ENCODE measurements at places on chromosomes 7 and 10.
A peak's percentile ranks its signal among the peaks of the same experiment; 100 is the strongest.

DNA sequence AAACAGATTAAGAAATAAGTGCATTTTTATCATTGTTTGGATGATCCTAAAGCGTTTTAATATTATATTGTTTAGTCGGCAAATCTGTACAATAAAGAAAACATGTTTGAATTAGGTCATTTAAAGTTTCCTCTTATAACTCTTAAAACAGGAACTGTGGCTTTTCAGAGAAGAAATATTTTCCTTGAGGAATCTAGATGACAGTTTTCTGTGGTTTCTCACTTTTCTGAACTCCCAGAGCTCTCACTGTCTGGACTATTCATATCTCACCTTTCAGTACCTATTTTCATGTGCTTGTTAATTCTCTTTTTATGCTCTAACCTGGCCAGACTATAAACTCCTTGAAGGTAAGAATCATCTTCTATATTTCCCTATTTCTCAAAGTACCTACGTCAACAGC lies 135.1 kb downstream of the CHN2 start:
- DNase-seq, result no peak

GRCh38 chr10:72329290-72330068 lies 25.2 kb downstream of the DNAJB12 start:
- peak; percentile 30 for DNase-seq

DNA sequence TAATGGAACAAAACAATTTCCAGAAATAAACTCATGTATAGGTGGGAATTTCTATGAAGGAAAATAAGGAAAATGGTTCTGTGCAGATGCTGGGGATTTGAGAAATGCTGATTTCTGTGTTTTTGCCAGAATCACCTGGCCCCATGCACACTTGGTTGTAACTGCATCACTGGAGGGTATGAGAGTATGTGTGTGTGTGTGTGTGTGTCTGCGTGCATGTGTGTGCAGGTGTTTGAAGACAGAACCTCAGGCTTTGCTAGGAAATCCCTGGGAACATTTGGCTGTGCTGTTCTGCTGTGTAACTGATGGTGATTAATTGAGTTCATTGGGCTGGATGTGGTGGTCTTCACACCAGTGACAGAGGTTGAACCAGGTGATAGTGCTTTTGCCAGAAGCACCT lies 141.6 kb downstream of the CAMK1D start:
- DNase-seq, result no peak

GRCh38 chr10:76404531-76404930 lies 973.1 kb downstream of the LRMDA start:
- DNase-seq, result no peak

- no peak for DNase-seq
Measured at GRCh38 chr7:50146692-50147091, 53.6 kb upstream of the ZPBP start.

DNA sequence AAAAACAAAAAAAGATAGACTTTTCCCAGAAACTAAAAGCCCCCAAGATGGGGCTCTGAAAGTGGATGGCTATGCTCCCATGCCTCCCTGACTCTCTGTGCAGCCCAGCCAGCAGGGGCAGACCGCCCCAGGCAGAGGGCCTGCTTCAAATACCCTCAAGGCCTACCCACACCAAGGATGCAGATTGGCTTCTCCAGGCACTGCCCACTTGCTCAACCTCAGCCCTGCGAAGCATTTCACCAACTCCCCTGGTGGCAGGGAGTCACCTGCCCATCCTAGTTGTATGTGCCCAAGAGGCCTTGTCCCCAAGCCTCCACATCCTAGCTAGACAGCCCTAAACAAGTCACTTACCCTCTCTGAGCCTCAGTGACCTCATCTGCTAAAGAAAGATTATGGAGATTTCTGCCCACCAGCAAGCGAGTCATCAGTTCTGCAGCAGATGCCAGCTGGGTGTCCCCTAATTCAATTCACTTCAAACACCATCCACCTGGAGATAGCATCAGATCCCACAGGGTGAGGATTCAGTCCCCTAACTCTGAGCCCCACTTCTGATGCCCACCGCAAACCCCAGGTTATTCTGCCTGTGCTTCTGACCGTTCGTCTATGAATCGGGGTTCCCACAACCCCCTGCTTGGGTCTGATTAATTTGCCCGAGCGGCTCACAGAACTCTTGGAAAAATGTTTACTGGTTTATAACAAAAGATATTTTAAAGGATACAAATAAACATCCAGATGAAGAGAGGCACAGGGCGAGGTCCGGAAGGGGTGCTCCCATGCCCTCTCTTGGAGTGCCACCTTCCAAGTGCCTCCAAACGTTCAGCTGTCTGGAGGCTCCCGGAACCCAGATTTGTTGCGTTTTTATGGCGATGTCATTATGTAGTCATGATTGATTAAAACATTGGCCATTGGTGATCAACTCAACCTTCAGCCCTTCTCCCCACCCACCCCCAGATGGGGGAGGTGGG lies 18.6 kb upstream of the ZMIZ1 start:
- DNase-seq, result no peak

GRCh38 chr7:101363196-101363733 lies 590 bp downstream of the COL26A1 start:
- DNase-seq, result no peak

DNA sequence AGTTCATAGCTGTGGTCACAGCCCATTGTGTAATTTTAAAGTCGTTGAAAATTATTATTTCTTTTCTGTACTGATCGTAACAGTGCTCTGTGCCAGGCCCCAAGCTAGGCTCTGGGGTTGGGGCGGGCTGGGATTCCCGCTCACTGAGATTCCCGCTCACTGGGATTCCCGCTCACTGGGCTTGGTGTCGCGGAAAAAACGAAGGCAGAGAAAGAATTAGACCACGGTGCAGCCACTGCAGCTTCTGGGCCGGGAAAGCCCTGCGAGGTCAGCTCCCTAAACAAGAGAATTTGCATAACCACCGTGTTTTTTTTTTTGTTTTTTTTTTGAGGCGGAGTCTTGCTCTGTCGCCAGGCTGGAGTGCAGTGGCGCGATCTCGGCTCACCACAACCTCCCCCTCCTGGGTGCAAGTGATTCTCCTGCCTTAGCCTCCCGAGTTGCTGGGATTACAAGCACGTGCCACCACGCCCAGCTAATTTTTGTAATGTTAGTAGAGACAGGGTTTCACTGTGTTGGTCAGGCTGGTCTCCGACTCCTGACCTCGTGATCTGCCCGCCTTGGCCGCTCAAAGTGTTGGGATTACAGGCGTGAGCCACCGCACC lies 31.2 kb downstream of the FOXK1 start:
- peak; percentile 73 for DNase-seq

GRCh38 chr10:14658331-14659127 lies 116.2 kb downstream of the FAM107B start:
- peak; percentile 77 for DNase-seq

DNA sequence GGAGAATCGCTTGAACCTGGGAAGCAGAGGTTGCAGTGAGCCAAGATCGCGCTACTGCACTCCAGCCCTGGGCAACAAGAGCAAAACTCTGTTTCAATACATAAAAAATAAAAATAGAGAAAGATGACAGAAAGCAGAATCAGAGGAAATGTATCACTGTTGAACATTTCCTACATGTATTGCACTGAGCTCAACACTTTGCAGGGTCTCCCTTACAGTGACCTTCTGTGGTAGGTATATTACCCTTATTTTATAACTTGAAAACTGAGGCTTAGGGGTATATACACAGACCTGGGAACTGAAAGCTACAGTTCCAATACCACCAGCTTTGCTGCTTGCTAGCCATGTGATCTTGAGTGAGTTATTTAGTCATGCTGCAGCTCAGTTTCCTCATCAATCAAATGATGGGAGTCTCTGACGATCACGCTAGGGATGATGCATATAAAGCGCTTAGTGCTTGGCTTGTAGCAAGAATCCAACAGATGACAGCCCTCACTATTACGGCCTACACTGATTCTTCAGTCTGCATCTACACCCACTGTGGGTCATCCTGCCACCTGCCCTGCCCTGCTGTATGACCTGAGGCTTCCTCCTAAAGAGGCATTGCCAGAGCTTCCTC lies 99.0 kb downstream of the PDE1C start:
- no peak for DNase-seq

DNA sequence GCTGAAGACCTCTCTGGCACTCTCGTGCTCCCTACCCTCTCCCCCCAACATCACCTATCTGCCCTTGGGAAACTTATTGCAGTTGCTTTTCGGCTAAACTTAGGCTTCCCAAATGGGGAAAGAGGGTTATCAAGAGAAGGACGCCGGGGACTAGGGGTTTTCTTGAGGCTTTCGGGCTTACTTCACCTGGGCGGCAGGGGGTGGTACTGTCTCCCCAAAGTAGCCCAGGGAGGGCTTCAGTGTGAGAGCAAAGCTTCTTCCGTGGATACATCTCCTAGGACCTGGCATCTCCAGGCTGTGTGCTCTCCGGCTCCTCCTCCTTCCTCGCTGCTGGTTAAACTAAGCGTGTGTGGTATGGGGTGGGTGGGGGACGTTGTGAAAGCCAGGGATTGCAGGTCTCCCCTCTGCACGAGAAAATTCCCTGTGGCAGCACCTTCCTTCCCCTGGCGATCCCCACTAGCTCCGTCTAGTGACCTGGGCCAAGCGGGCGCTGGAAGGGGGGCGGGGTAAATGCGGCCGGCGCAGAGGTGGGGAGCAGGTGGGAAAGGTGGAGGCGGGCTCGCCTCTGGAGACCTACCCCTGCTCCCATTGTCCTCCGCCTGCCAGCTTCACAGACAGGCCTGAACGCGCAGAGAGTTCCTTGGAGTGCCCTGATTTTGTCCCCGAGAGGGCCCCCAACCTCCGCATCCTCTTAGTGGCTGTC lies 1.1 kb downstream of the PLXDC2 start:
- peak; percentile 63 for DNase-seq

DNA sequence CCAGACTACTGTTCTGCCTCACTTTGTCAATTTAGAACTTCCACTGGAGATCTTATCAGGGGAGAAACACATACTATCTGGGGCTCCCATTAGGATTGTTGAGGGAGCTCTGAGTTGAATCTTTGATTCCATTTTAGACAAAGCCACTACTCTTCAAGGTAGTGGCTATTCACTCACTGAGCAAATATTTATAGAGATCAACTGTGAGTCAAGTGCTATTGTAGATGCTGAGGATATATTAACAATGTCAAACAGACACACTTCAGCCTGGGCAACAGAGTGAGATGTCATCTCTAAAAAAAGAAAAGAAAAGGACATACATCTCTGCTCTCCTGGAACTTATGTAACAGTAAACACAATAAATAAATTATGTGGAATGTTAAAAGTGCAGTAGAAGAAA lies 315.3 kb downstream of the PTEN start:
- DNase-seq, result no peak

DNA sequence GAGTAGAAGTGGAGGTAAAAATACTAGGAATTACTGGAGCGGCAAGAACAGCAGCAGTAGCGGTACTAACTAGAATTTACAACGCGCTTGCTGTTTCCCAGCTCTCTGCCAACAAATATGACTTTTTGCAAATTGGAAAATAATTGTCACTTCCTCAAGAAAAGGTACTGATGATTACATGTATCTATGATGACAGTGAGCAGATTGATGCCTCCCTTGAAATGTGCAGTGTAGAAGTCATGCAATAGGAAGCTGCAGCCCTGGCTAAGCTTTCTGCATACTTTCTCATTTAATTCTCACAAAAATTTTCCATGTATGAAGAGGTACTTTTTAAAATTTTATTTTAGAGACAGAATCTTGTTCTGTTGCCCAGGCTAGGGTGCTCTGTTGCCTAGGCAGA lies 49.9 kb downstream of the ANK3 start:
- no peak for DNase-seq

GRCh38 chr7:2812831-2813230 lies 31.3 kb downstream of the GNA12 start:
- peak; percentile 50 for DNase-seq
